ENCODE measurements at places on chromosomes 6 and 20. TPM values are rescaled to one million over a fixed set of nuclear protein-coding genes. Genes with fewer than 3 reads are reported as not detected.

GRCh38 chr20:36217226-36217625 lies 19.1 kb upstream of the AAR2 start:
- H3K36me3 ChIP-seq = no peaks in the 10 kb centered on the region
- no peak overlapping the region for H3K4me3 ChIP-seq
- DNase-seq = no peak

DNA sequence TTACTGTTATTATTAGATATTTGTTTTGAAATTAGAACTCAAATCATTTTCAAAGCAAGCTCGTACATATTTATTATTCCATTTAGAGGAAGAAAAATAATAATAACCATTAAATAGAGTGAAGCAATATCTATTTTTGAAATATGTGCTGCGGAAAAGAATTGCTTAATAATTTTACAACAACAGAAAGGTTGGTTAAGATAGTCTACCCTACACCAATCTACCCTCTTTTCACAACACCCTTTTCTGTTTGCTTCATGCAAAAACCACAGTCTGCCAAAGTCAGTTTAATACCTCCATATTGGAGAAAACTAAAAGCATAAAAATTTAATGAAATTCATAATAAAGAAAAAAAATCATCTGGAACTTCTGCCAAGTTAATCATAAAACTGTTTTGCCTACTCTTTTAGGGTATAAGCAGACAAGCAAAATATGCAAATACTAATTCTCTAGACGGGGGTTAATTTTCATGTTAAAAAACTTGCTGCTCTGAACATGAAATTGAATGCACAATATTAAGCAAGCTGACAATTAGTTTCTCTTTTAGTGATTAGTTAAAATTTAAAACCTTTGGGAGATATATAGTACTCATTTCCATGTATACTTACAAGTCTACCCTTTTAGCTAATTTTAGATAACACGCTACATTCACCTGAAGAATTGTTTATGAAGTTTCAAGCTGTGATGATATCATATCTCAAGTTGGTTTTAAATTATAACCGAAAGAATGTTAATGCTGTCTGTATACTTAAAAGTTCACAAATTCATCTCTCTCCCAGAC lies 100.2 kb downstream of the AHI1 start:
- H3K36me3 ChIP-seq = no peaks in the 10 kb centered on the region
- H3K4me3 ChIP-seq = no peak overlapping the region
- no peak for DNase-seq
- H3K27me3 ChIP-seq = no peaks in the 10 kb centered on the region

DNA sequence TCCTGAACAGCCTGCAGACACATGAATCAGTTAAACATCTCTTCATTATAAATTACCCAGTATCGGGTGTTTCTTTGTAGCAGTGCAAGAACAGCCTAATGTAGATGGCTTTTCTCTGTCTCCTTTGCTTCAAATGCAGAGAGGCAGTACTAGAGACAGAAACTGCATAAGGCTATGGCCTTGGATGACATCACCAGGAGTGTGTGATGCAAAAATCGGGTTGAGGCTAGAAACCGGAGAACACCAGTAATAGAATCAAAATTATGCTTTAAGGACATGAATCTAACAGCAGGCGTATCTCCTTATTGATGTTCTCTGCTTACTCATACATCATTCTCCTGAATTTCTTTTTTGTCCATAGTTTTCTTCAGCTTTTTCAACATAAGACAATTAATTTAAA lies 49.3 kb upstream of the FLRT3 start:
- H3K4me1 ChIP-seq = no peaks in the 10 kb centered on the region
- no peak overlapping the region for H3K4me3 ChIP-seq
- no peak overlapping the region for H3K27ac ChIP-seq
- no peaks in the 10 kb centered on the region for H3K36me3 ChIP-seq
- H3K27me3 ChIP-seq = no peaks in the 10 kb centered on the region

DNA sequence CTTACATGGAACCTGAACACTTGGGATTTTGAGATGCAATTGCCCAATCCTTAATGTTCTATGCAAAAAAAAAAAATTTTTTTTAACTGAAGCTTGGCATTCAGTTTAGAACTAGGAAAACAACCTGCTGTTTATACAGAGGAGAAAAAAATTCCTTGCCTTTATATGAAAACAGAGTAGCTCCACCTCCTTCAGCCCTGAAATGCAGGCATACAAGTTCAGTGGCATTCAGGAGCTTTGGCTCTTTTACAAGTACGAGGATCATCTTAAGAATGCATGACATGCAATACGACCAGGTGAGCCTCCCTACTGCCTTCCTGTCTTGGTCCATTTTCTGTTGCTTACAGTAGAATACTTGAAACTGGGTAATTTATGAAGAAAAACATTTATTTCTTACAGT lies 20.4 kb downstream of the PAX1 start:
- no peak overlapping the region for H3K27ac ChIP-seq
- H3K36me3 ChIP-seq = no peaks in the 10 kb centered on the region
- H3K4me1 ChIP-seq = no peaks in the 10 kb centered on the region
- no peak overlapping the region for H3K4me3 ChIP-seq
- no peaks in the 10 kb centered on the region for H3K27me3 ChIP-seq
- no peak for DNase-seq

DNA sequence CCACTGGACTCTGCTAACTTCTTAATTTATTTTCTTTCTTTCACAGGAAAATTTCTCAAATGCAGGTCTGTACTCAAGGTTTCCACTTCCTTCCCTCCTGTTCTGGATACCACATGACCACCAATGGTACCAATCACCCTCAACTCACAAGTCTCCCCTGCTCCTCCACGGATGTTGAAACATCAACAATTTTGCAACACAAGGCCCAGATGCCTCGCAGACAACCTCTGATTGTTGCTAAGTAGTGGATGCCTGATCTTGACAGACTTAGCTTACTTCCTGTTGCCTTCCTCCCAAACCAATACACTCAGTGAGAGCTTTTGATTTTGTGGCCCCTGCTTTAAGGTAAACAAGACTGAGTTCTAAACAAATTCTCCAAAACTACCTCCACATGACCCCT lies 146.6 kb downstream of the FRK start:
- no peaks in the 10 kb centered on the region for H3K4me1 ChIP-seq
- no peaks in the 10 kb centered on the region for H3K36me3 ChIP-seq
- no peaks in the 10 kb centered on the region for H3K27me3 ChIP-seq
- H3K4me3 ChIP-seq = no peak overlapping the region

DNA sequence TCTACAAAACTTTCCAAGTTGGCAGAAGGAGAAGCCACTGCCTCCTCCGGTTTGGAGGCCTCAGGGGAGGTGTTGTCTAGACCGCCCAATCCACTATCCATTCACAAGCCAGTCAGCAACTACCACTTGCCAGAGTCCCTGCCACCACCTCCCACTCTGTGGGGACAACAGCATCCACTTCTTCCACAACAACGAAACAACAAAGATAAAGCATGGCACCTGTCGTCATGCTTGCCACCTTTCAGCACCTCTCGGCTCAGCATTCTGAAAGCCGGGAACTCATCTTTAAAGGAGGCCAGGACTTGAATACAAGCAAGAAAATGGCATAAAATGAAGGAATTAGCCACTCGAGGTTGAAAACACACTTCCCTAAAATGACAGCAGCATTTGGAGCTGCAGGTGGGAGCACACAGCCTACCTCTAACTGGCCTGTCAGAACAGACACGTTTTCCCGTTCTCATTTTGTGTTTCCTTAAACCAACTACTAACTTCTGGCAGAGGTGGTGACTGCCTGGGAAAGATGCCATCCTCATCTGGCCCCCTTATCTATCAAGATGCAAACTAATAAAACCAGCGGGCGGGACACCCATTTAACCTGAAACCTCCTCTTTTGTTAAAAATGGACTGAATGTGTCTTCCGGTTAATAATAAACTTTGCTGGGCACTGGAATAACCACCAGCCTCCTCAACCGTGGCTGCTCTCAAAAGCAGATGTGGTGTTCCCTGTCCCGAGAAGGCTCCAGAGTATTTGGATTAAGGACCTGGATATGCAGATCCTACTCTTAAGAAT lies 21.7 kb downstream of the YTHDF1 start:
- H3K27me3 ChIP-seq = no peaks in the 10 kb centered on the region
- DNase-seq = no peak
- H3K4me3 ChIP-seq = no peak overlapping the region
- no peaks in the 10 kb centered on the region for H3K4me1 ChIP-seq
- H3K27ac ChIP-seq = no peak overlapping the region

GRCh38 chr20:61942526-61942925 lies 123.2 kb downstream of the TAF4 start:
- H3K27me3 ChIP-seq = no peaks in the 10 kb centered on the region
- no peak overlapping the region for H3K27ac ChIP-seq
- no peak overlapping the region for H3K4me3 ChIP-seq
- no peaks in the 10 kb centered on the region for H3K4me1 ChIP-seq

Gene SMOC2
- 63.6 TPM for total RNA-seq

Gene DEFB114
- not detected for total RNA-seq

All from breast epithelium (tissue), 4 donors.